Type B pancreatic cell (in vitro differentiated cells): ENCODE measurements at places on chromosomes 3 and 15. TPM values are rescaled to one million over a fixed set of nuclear protein-coding genes. Genes with fewer than 3 reads are reported as not detected.
A peak's percentile ranks its signal among the peaks of the same experiment; 100 is the strongest.

DNA sequence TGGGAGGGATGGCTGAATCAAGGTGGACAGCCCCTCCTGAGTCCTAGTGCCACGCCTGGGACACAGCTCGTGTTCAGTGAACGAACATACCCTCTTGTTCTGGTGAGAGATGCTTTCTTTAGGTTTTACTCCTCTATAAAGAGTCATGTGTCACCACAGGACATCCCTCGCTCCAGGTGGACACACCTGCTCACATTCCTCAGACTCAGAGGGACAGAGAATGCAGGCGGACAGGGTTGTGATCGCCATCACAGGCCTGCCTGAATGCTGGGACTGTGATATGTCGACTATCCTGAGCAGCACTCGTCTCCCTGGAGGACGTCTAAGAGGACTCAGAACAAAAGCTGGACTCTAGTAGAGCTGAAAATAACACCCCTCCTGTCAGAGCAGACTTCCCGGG, 96.4 kb upstream of the SNRPA1 start:
- DNase-seq = no peak

DNA sequence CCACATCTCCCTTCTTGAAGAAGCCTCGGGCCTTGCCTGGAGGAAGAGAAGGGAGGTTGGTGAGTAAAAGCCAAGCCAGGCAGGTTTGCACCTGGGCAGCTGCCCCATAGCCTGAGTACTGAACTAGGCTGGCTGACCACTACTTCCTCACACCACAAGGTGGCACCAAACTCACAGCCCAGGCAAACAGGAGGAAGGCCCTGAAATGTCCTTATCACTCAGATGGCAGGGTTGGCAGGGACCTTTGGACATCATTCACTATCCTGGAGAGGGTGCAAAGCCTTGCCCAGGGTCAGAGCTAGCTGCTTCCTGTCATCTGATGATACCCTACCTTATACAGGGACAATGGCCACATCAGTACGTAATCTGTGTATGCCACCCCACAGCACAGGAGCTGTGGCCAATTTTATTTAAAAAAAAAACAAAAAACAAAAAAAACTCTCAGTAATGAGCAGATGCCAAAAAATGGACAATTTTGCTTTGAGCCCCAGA, 2.2 kb upstream of the GRAMD2A start:
- DNase-seq = no peak

FAM3D gene
- 7.4 and 7.6 TPM in 2 replicates for total RNA-seq

DNA sequence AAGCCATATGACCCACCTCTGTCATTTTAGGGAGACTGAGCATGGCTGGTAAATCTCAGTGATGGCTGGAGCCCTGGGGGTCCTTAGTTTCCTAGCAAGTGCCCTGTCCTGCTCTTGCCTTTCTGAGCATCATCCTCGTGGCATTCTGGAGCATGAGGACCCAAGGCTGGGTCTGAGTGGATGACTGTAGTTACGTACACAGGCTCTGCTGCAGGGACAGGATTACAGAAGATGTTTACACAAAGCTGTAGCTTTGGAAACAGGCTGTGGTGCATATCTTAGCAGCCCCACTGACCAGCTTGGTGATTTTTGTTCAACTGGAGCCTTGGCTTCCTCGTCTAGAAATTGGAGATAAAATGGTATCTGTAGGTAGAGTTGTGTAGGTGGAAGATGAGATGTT, 272.9 kb upstream of the CTDSPL start:
- no peak for DNase-seq

SPG11 gene
- total RNA-seq = 75.5 and 80.4 TPM in 2 replicates

DNA sequence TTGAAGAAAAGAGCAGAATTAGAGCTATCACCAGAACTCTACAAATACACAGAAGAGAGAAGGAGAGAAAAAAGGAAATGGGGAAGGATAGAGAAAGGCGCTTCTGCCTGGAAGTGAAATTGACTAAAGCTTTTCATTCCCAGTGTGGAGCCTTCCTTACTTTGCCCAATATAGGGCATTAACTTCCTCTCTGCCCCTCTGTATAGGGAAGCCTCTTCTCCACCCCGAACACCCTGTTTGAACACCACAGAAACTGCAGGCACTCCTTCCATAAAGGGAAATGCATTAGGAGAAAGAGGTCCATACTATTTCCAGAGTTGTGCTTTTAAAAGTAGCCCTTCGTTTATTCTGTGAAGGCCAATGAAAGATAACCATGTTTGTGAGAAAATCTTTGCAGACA, 248.5 kb downstream of the RAP2B start:
- DNase-seq = no peak

EPHA3 gene
- total RNA-seq = 1.8 and 30.3 TPM in 2 replicates

RHCG gene
- total RNA-seq = 13.4 and 22.4 TPM in 2 replicates

- no peak for DNase-seq
These were observed 827 bp downstream of the PLCB2 start for GRCh38 chr15:40306908-40307307.

SOX2 gene
- total RNA-seq = 20.5 and 70.4 TPM in 2 replicates

DNA sequence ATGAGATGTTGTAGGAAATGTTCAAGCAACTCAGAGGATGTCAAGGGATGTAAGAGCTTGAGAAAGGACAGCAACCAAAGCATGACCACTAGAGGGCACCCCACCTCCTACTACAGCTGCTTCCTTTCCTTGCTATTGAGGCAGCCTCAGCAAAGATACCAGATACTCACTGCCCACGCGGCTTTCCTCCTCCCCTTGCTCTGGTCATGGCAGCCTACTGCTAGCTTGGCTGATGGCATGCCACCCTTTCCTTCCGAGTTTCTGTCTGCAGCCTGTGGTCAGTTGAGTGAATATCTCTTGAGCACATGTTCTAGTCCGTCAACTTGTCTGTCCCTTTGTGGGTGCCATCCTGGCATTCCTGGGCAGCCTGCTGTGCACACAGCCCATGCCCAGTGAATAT, 4.4 kb upstream of the CXCR6 start:
- DNase-seq = no peak

FRG2C gene
- total RNA-seq = not detected in 2 replicates

DNA sequence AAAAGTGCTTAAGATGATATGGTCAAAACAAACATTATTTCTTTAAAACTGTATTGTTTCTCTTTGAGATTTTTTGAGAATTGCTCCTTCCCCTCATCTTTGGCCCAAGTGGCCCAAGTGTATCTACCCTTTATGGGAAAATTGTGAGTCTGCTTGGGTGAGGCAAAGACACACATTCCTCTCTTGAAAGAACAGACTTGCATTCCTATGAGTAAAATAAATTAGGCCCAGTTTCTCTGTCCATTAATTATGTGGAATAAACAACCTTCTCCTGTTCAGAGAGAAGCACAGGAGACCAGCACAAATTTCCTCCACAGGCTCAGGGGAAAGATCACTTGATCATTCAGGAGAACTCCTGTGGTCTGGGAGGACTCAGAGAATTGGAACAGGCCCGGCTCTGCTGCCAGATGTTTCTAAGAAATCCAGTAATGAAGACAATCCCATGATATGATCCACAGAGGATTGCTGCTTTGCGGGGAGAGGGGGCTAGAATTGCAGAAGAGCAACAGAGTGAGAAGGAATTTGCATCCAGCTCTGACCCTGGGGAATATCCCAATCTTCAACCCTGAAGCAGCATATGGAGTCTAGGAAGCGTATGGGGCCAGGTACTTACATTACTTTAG, 53.8 kb upstream of the BOC start:
- DNase-seq = no peak

GRCh38 chr3:118863731-118864322, 170.8 kb downstream of the IGSF11 start:
- no peak for DNase-seq

MAPKAPK3 gene
- 40.3 and 47.0 TPM in 2 replicates for total RNA-seq

DNA sequence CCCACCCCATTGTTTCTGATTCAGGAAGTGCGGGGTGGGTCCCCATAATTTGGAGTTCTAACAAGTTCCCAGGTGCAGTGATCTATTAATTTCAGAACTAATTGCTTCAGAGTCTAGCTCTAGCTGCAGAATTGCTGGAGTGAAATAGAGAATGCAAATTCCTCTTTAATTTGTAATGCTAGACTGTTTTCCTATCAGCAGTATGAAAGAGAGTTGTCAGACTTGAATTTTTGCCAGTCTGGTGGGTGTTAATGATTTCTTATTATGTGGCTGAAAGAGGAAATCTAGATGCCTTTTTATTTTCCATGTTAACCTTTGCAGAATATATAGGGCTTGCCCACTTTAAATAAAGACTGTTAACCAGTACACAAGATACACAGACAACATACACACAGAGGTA, 23.7 kb downstream of the APH1B start:
- DNase-seq = no peak

PAK6 gene
- total RNA-seq = 7.8 and 21.2 TPM in 2 replicates

GRCh38 chr3:96915445-96915844, 101.1 kb downstream of the EPHA6 start:
- DNase-seq = no peak

PLA2G4B gene
- total RNA-seq = 17.7 and 19.9 TPM in 2 replicates

CHRNA7 gene
- 5.3 and 10.5 TPM in 2 replicates for total RNA-seq

ARGFX gene
- total RNA-seq = not detected in 2 replicates

IL12A gene
- total RNA-seq = 0.31 and 0.34 TPM in 2 replicates

DNA sequence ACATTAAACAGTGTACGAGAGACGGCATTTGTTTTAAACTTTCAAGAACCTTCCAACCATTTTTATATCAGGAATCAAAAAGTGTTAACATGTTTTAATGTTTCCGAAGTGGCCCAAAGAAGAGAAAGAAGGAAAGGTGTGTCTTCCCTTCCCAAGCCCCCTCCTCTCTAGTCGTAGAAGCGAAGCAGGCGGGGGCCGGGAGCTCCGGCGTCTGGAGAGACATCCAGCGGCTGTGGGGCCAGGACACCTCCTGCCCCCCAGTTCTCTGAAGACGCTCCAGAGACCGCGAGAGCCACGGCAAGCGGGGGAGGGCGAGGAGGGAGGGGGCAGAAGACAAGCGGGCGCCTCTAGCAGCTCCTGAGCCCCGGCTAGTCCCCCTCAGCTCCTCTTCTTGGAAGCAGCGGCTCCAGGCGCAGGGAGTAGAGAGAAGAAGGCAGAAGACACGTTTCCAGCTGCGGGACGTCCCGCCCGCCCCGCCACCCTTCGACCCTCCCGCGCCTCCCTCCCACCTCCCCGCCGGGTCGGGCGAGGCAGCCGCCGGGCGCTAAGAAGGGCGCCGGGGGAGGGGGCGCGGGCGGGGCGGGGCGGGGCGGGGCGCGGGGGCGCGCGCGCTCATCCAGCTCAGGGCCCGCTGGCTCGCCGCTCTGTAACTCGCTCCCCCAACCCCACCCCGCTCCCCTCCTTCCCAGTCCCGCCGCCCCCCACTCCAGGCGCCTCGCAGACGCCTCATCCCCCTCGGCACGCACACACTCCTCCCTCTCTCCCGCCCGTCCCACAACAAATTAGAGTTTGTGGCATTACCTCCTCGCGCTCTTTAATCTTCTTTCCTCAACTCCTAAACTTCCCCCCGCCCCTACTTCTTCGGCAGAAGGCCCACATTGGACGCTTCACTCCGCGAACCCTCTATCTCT, at the start of gene ZBTB20:
TSS of gene ZBTB20 (minus strand) at position 871 of the 911 bp plus-strand sequence.
- peak; percentile 83 for DNase-seq
